Tongue (tissue), 3 donors: ENCODE measurements at places on chromosomes 2 and 18.

- DNase-seq: no peak
Measured at GRCh38 chr2:157386247-157386646, 57.6 kb downstream of the CYTIP start.

- no peak for DNase-seq
Measured at GRCh38 chr2:237818066-237818473, 19.5 kb downstream of the RBM44 start.

DNA sequence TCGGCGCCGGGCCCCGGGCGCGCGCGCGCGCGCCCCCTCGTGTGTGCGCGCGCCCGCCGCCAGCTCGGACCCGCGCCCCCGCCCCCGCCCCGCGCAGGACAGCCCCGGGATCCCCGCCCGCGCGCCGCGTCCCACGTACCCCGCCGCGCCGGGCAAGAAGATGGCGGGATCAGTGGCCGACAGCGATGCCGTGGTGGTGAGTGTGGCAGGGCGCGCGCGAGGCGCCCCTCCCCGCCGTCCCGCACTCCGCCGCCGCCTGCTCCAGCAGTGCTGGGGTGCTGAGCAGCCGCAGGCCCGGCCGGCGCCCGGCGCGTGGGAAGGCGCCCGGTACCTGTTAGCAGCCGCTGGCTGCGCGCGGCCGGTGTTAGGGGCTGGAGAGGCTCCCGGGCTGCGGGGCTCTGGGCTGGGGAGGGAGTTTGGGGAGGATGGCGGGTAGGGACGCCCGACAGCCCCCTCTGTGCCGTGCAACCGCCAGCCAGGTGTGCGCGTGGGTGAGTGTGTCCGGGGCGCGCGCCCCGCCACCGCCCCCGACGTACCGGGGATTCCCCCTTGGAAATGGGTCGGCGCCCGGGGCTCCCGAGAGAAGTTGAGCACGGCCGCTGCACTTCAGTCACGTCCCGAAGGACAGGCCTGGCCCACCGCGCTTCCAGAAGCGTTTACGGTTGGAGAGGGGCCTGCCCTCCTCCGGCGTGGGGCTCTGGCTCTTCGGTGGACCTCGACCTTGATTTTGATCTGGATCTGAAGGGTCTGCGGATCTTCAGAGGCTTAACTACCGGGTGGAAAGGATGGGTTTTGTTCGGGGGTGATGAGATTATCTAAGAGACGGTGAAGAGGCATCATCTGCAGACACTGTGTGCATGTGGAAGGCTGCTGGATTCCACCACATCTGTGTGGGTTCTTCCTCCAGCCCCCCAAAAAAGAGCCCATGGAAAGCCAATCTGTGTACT lies 697 bp downstream of the LGALSL start:
- DNase-seq: no peak

- peak; percentile 5 for DNase-seq
Measured at GRCh38 chr2:52703004-52703403, 1064.6 kb upstream of the CHAC2 start.

DNA sequence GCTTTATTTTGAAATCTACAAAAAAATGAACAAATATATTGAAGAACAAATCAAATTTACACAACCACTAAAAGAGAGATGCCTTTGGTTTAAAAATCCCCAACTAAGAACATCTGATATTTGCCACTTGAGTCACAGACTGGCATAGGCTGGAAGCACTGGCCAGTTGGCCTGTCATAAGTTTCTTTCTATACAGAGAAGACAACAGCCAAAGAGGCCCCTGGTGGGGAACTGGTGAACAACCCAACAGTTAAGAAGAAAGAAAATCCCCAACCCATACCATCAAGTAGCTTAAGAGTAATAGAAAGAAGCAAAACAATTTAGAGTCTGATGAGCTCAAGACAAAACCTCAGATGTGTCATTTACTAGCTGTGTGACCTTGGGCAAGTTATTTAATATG lies 45.5 kb downstream of the OSR1 start:
- DNase-seq: no peak
